ENCODE measurements at places on chromosomes 3 and 15. TPM values are rescaled to one million over a fixed set of nuclear protein-coding genes. Genes with fewer than 3 reads are reported as not detected.

SRGAP3 gene
- total RNA-seq: 10.0 TPM

KLHL40 gene
- not detected for total RNA-seq

REC114 gene
- total RNA-seq: not detected

LRRC31 gene
- not detected for total RNA-seq

LINGO1 gene
- not detected for total RNA-seq

GCNT3 gene
- 0.26 TPM for total RNA-seq

ALS2CL gene
- 19.7 TPM for total RNA-seq

SPSB4 gene
- total RNA-seq: not detected

ZDHHC23 gene
- 0.77 TPM for total RNA-seq

CHRFAM7A gene
- total RNA-seq: 0.26 TPM

INAFM2 gene
- total RNA-seq: 9.2 TPM

SKOR1 gene
- total RNA-seq: 0.17 TPM

NCEH1 gene
- total RNA-seq: 3.1 TPM

FAM107A gene
- total RNA-seq: under 0.01 TPM

MGLL gene
- 60.1 TPM for total RNA-seq

DPPA4 gene
- 0.26 TPM for total RNA-seq

ASB14 gene
- not detected for total RNA-seq

SLC49A4 gene
- 20.6 TPM for total RNA-seq

FURIN gene
- 27.9 TPM for total RNA-seq

LAMB2 gene
- total RNA-seq: 1,026 TPM

ADCY5 gene
- total RNA-seq: 0.51 TPM

RPP25 gene
- 0.50 TPM for total RNA-seq

RPN1 gene
- 303 TPM for total RNA-seq

C3orf38 gene
- 27.2 TPM for total RNA-seq

IQCH gene
- 5.0 TPM for total RNA-seq

CLSTN2 gene
- under 0.01 TPM for total RNA-seq

THRB gene
- 7.4 TPM for total RNA-seq

GOLGA8K gene
- under 0.01 TPM for total RNA-seq

NR1I2 gene
- total RNA-seq: under 0.01 TPM

RLBP1 gene
- total RNA-seq: not detected

LMOD3 gene
- 0.51 TPM for total RNA-seq

KIF9 gene
- 2.8 TPM for total RNA-seq

CAMK1 gene
- total RNA-seq: 55.2 TPM

HESX1 gene
- total RNA-seq: 0.99 TPM

SLC28A1 gene
- not detected for total RNA-seq

CCR5 gene
- total RNA-seq: under 0.01 TPM

TTC21A gene
- 1.5 TPM for total RNA-seq

Data from fibroblast of lung (primary cell).